Naive thymus-derived CD4-positive, alpha-beta T cell (primary cell): ENCODE measurements at places on chromosomes 5 and 9. TPM values are rescaled to one million over a fixed set of nuclear protein-coding genes. Genes with fewer than 3 reads are reported as not detected.

The CDX1 gene
- not detected for polyA plus RNA-seq

The RGMB gene
- polyA plus RNA-seq, result 7.4 TPM

The HAVCR1 gene
- polyA plus RNA-seq, result 4.6 TPM

The RMI1 gene
- 6.7 TPM for polyA plus RNA-seq

The TNFSF8 gene
- polyA plus RNA-seq, result 35.4 TPM

The LECT2 gene
- not detected for polyA plus RNA-seq

The BRD3 gene
- polyA plus RNA-seq, result 36.4 TPM

The PCDHGB5 gene
- 0.09 TPM for polyA plus RNA-seq

The FOXD4 gene
- polyA plus RNA-seq, result 0.09 TPM

The OBP2B gene
- polyA plus RNA-seq, result not detected

The CDO1 gene
- polyA plus RNA-seq, result not detected

- no peak for DNase-seq
These were observed 16.0 kb downstream of the ZNF462 start for GRCh38 chr9:106878934-106879333.

DNA sequence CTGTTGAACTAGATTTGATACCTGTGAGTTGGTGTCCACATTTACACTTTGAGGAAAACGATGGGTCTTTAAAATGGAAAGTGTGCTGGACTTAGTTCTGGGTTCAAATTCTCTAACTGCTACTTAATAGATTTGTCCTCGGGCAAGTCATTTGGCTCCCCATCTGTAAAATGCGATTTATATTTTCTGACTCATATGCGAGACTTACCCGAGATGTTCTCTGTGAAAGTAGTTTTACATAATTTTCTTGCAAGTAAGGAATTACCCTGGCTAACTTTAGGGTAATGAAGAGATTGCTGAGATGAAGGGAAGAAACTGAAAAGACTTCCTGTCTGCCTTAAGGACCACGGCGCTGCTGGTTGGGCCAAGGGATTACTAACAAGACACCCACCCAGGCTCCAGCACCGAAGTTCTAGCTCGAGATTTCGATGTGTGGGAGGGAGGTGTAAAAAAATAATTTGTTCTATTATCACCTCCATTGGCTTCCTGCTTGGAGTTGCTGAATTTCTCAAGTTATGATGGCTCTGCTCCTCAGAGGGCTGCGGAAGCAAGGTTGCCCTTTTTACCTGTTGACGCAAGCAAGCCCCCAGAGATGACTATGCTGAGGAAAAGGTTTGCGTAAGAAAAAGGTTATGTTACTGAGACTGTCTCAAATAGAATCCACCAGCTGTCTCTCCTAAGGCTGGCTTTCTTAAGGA is 24.1 kb downstream of the PCSK1 start:
- DNase-seq, result no peak

GRCh38 chr5:139982975-139983240 is 60.2 kb downstream of the NRG2 start:
- no peak for DNase-seq

DNA sequence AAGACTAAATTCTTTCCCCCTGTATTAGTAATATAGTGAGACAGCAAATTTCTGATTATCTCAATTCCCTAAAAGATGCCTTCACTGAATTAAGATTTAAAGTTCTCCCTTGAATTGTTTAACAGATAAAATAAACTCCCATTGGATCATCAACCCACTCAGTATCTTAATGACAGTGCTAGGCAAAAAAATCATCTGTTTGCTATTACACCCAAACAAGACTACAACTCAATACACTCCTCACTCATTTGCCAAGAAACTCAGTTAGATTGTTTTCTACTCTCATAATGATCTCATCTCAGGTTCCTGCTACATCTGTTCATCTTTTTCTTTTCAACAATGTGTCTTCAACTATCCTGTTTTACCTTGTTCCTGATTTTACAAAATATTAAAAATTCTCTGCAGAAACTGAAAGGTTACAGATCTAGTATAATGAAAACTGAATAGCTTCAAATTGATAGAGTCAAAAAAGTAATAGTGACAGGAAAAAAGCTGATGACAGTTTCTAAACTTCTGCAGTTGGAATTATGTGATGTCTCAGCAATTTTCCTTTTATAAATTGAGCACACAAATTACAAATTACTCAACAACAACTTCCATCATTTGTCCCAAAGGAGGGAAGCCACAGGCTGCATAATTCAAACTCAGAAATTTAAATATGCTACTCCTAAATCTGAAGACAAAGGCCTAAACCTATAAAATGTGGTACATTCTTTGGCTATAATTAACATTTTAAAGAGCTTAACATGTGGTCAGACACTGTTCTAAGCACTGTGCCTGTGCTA is 39.4 kb downstream of the HOMER1 start:
- DNase-seq, result no peak

- peak; percentile 43 for DNase-seq
These were observed 3.7 kb downstream of the TLN1 start for GRCh38 chr9:35728041-35728971.

DNA sequence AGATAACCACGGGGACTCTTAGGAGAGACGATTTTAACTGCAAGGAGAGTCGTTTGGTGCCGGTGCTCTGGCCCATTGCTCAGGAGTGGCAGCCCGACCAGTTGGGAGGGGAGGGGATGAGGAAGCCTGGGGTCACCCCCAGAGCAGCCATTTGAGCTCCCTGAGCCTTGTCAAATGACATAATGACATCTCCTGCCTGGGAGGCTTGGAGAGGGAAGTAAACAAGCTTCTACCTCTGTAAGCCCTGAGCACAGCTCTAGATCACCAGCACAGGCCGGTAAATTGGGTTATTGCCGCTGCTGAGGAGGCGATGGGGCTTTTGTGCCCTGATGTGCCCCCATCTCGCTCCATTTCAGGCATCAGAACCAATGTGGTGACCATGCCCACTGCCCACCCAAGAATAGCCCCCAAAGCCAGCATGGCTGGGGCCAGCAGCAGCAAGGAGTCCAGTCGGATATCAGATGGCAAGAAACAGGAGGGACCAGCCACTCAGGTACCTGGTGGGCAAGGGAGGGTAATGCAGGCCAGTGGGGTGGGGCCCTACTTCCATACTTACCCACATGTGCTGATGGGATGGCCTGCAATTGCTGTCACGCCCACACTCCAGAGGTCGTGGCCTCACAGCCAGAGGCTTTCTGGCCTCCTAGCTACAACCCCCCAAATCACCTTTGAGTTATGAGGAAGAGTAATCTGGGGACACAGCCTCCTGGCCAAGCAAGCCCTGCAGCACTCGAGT is 23.0 kb downstream of the CD74 start:
- DNase-seq, result no peak

GRCh38 chr9:125536776-125537175 is 170.2 kb downstream of the MAPKAP1 start:
- DNase-seq, result no peak

- peak; percentile 85 for DNase-seq
These were observed 47.0 kb upstream of the TGFBR1 start for GRCh38 chr9:99057665-99058625.

DNA sequence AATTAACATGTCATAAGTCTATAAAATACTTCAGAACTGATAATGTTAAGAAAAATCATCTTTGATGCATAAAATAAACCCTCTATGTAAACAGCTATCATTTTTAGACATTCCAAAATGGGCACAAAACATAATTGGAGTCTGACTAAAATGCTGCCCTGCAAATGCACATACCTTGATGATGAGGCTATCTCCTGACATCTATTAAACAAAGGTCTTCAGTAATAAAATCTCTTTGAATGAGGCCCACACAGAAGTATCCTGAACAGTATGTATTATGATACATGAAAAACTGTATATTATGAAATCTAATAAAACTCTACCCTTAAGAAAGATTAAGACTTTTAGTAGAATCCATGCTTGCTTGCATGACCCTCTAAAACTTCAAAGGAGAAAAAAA is 66.1 kb downstream of the FBXL17 start:
- no peak for DNase-seq

DNA sequence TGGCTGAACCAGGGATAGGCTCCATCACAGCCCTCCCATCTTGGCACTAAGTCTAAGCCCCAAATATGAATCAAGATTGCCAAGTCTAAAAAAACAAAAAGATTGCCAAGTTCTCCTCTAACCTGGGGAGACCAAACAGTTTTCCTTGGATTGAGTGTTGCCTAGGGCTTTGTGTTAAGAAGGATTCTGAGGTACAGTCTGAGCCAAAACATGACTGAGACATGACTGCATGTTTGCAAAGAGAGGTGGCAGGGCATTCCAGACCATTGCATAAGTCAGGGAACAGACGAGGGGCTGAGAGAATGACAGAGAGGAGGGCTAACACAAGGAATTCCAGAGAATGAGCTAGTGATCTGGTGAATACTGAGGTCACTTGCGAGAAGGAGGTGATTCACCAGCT is 11.4 kb downstream of the LAMC3 start:
- no peak for DNase-seq

GRCh38 chr9:17578577-17578910 is 322 bp upstream of the SH3GL2 start:
- no peak for DNase-seq

DNA sequence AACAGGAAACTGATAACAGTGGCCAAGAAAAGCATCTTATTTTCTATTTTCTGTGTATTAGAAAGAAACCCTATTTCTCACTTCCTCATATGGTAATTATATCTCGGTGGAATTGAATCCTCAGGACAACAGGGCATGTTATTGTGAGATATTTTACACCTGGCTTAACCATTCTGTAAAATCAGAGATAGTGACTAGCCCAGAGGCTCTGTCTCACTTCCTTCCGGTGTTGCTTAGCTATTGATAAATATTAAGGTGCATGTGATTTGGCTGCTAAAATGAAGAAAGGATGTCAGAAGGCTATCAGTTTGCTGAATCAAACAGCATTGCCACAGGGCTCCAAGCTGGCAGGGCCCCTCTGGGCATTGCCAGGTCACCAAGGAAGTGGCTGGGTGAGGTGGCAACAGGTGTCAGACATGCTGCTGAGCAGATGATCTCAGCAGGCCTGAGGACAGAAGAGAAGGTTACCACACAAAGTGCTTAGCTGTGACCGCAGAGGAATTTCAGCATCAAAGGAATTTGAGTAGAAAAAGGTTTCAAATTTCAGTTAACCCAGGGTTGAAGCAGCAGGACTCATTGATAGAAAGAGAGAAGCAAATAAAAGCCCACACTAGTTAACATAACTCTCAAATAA is 330.7 kb downstream of the PDE4D start:
- DNase-seq, result no peak

DNA sequence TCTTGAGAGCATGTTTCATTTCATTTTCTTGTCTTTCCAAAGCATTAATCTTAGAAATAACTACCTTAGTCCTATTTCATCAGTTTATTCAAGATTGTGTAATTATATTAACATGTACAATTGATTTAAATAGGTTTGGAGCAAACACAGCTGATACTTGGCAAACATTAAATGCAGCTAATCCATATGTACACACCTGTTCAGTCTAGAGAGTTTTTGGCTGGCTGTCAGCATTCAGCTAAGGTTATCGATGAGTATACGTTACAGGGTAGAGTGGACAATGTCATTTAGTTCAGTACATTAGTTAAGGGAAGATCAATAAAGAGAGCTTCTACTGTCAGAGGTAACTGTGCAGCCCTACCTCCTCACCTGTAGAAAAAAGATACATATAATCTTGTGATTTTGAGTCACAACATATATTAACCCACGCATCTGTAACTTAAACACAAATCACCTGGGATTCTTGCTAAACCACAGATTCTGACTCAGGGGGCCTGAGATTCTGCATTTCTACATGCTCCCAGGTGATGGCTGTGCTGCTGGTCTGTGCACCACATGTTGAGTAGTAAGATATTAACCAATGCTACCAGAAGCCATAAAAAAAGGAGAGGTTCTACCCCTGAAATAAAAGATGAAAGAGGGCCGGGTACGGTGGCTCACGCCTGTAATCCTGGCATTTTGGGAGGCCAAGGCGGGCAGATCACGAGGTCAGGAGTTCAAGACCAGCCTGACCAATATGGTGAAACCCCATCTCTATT is 34.1 kb upstream of the PCA3 start:
- no peak for DNase-seq

DNA sequence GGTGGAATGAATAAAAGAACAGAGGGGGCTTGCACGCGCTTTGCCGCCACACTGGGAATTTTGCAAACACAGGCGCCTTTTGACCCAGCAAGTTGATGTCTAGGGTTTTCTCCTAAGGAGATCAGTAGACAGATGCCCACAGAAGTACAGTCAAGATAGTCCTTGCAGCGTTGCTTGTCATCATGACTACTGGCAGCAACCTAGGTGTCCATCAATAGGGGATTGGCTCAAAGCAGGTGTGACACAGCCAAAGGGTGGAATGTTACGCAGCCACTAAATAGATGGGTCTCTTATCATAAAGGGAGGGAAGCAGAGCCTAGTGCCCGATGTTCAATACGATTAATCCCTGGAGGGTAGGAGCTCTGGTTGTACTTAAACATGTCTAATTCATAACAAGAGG is 63.8 kb upstream of the GGTA1 start:
- no peak for DNase-seq

GRCh38 chr5:80190960-80191359 is 64.9 kb downstream of the SERINC5 start:
- no peak for DNase-seq

DNA sequence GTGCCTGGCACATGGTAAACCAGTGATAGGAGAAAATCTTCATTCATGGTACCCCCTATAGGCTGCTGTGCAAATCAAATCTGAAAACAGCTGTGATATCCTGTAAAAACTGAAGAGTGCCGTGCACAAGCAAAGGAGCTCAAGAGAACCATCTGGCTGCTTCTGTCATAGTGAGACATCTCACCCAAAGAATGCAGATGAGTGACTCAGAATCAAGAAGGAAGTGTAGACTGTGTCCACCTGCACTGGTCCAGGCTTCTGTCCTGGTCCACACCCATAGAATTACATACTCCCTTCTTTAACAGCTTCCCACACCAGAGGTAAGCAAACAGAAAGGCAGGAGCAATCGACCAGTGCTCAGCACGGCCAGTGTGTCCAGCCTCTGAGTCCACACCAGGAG is 195.9 kb downstream of the ASTN2 start:
- no peak for DNase-seq

- no peak for DNase-seq
These were observed 86.6 kb upstream of the SAP30L start for GRCh38 chr5:154359221-154359573.

DNA sequence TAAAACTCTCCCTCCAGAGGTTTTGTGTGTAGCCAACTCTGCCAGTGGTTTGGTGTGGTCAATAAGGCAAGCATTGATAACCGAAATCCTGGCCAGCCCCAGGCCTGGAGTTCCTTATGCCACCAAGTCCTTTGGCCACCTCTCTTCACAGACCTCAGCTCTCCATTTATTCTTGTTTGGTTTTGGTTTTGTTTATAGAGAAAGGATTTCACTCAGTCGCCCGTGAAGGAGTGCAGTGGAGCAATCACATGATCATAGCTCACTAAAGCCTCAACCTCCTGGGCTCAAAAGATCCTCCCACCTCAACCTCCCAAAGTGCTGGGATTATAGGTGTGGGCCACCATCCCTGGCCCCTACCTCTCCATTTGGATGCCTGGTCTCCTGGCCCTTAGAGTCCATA is 55.4 kb upstream of the PPARGC1B start:
- DNase-seq, result no peak

- no peak for DNase-seq
These were observed 27.0 kb downstream of the MSX2 start for GRCh38 chr5:174751154-174752000.
